ENCODE measurements at places on chromosomes 7 and 10. TPM values are rescaled to one million over a fixed set of nuclear protein-coding genes. Genes with fewer than 3 reads are reported as not detected.

GTF2IRD1 gene
- 9.9 TPM for total RNA-seq

TMEM139 gene
- not detected for total RNA-seq

ALOX5 gene
- total RNA-seq = not detected

ARMC10 gene
- total RNA-seq = 32.3 TPM

ASB4 gene
- total RNA-seq = not detected

CALHM1 gene
- not detected for total RNA-seq

NPFFR1 gene
- total RNA-seq = not detected

DNA sequence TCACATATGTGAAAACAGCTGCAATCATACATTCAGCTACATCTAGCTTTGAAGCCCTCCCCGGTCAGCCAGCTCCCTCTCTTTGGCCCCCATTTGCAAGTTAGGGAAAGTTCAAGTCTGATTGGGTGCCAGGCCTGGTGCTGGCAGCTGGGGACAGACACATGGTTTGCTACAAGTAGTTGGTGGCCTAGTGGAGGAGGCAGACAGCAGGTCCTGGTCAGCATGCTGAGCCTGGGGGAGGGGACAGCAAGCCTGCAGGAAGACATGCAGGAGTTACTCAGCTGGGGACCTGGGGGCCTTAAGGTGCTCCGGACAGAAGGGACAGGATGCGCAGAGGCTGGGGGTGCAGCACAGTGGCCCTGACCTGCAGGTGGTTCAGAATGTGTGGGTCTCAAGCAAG is 956.9 kb upstream of the ZNF722 start:
- no peak for DNase-seq

DNA sequence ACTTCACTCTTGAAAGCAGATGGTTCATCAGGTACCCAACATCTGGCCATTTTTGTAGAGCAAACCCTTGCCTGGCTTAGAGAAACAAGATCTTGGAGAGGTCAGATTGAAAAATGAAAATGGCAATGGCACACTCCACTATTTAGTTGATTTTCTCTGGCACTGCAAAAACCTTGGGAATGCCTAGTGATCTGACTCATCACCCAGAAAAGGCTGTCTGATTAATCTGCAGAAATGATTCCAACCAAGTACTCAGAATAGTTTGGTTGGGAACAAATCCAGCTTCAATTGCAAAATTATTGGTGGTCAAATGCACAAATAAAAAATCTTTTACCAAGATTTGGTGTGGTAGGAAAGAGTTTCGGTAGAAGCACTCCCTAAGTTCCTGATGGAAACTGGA is 351.2 kb downstream of the PHTF2 start:
- DNase-seq = no peak

DNA sequence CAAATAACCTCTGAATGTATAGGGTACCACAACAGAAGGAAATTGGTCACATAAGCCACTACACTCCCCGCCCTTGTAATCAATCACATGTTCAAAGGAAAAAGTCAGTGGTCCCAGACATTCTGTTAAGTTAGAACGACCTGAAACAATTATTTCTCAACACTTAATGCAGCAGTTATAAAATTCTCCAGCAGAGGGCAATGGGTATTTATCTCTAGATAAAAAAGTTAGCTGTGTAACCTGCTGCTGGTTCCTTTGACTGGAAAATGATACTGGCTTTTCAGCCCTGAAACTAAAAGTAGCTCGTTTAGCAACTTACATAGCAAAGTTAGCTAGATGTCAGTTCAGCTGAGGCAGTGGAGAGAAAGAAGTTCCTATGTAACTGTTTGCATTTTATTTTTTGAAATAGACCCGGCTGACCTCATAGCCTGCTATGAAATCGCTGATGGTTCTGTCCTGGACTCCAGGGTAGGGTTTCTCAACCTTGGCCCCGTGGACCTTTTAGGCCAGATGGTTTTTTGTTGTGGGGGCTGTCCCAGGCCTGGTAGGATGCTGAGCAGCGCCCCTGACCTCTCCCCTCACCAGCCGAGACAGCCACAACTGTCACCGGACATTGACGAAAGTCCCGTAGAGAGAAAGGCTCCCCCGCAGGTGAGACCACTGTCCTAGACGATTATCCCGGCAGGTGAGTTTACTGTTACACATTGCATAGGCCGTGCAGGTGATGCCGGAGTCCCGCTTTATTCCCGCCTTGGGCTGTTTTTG is 40.2 kb upstream of the PROSER2 start:
- no peak for DNase-seq

- DNase-seq = no peak
Measured at GRCh38 chr7:93948106-93948505, 26.6 kb downstream of the GNG11 start.

DNA sequence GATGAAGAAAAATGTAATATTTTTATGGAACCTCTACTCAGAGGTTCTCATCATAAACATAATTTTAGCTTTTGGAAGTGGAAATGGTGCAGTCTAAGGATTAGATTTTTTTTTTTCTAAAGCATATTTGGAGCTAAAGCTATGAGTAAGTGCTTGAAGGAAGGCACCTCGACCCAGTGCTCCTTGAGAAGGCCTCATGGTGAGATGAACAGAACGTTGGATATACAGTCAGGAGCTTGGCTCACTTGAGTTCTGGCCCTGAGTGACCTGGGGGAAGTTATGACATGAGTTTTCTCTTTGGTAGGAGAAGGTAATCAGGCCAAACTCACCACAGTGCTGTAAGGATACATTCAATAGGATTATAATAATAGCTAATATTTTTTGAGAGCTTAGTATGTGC is 163.3 kb downstream of the JCAD start:
- peak; percentile 66 for DNase-seq

DNA sequence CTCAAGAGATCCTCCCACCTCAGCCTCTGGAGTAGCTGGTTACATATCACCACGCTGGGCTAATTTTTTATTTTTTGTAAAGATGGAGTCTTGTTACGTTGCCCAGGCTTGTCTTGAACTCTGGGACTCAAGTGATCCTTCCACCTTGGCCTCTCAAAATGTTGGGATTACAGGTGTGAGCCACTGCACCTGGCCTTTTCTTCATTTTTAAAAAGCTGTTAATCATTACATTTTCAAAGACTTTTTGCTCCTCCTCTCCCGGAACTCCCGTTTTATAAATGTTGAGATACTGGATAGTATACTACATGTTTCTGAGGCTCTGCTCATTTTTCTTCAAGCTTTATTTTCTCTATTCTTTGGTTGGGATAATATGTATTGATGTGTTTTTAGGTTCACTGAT is 16.4 kb downstream of the AOAH start:
- no peak for DNase-seq

- no peak for DNase-seq
Measured at GRCh38 chr10:132814469-132814856, 28.5 kb upstream of the NKX6-2 start.

DNA sequence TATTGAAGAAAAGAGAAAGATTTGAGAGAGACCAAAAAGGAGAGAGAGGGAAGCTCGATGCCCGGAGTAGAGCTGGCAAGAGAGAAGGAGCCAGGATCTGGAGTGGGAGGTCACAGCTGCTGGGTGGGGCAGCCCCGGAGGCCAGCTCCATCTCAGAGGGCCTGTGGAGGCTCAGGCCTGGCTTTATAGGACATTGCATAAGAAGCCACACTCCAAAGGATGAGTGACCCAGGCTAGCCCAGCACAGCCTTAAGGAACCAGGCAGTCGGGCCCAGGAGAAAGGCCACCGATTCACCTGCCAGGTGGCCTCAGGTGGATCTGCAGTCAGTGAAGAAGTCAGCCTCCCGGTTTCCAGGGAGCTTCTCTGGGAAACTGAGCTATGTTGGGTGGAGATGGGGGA is 676 bp downstream of the PLAC9 start:
- peak; percentile 49 for DNase-seq

DNA sequence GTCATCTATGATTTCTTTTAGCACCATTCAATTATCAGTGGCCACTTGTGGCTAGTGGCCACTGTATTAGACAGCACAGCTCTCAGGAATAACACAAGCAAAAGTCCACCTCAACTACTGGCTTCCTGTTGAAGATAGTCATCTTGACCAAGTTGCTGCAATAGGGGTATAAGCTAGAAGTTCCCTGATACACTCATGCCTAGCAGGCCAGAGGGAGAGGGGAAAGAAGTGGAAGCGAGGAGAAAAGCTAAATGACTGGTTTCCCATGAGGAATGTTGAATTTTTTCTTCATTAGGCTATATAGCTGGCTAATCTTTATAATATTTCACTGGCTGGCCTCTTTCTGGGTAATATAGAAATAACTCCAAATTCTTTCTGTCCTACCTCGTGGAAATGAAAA is 327.5 kb upstream of the MEOX2 start:
- no peak for DNase-seq

GRCh38 chr7:99498546-99498944 is 1.5 kb downstream of the ZNF394 start:
- DNase-seq = no peak

DNA sequence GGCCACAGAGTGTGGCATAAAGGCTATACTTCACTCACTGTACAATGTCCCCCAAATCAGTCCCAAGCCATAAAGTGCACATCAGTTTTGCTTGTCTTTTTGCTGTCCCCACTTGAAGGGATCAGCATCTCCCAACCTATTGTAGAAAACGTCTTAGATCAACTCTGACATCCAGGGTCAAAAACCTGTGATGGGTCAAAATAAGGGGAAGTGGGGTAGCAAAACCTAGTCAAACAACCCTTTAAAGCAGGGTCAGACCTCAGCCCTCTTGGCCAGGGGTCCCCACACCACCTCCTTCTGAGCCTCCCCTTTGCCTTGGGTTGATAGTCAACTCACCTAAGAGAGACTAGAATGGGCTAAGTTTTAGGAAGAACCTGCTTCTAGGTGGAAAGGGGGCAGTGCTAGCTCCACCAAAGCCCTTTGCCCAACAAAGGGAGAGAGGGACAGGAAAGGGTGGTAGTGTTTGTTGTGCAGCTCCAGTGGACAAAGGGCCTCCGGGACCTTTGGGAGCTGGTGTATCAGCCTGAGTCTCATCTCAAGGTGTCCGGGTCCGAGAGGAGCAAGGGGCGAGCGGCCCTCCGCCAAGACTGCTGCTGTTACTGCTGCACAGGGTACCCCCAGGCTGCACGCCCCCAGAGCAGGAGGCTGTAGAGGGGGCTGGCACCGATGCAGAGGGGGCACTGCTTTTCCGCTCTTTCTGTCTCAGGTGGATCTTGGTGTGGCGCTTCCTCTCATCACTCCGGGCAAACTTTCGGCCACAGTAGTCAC is 3.3 kb downstream of the EGR2 start:
- no peak for DNase-seq
